T47D (cell line): ENCODE measurements at places on chromosomes 11 and 22.

DNA sequence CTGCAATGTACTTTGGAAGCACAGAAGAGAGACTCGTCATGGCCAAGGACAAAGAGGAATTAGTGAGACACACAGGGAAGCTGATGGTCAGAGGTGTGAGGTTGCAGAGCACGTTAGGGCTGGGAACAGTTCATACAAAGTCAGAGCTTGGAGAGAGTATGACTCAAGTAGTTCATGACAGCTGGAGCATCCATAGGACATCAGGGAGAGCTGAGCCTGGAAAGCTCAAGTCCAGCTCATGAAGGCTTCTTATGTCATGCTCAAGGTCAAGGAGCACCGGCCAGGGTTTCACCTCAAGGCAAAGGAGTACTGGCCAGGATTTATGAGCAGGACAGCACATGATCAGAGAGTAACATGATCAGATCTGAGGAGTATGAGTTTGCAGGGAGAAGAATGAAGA is 64.6 kb upstream of the CHST1 start:
- no peak for DNase-seq

GRCh38 chr11:130828741-130829140 is 87.5 kb downstream of the SNX19 start:
- no peak for DNase-seq

GRCh38 chr11:66871521-66871901 is 14.6 kb downstream of the LRFN4 start:
- DNase-seq, result no peak

DNA sequence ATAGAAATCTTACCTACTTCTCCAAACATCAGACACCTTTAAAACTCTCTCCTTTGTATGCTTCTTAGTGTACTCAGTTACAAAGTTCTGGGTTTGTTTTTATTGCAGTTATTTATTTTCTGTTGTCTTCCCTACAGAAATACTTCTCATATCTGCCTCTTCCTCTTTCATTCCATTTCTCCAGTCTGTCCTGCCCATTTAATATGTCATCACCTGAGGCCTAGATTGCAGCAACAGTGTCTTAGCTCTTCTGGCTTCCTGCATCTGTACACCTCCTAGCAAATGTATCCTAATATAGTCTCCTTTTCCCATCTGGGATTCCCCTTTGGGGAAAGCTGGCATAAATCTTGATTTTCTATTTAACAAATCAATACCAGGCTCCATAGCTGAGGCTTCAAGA is 34.9 kb upstream of the PCF11 start:
- DNase-seq, result no peak

- DNase-seq, result no peak
Observed at GRCh38 chr11:26860895-26861294, 133.0 kb upstream of the FIBIN start.

DNA sequence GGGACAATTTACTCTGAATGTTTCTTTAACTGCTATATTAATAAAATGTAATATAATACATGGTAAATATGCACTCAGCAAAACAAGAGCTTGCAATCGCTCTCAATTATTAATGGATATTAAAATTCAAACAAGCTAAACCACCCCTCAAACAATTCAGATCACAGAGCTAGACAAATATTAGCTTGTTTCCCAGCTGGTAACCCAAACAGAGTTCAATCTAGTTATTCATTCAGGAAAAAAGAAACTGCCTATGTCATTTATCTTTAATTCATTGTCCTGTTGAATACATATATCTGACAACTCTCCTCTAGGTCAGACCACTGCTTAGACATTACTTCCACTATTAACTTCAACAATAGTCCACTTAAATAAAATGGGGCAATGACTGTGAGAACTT is 78.7 kb downstream of the SERGEF start:
- DNase-seq, result no peak

DNA sequence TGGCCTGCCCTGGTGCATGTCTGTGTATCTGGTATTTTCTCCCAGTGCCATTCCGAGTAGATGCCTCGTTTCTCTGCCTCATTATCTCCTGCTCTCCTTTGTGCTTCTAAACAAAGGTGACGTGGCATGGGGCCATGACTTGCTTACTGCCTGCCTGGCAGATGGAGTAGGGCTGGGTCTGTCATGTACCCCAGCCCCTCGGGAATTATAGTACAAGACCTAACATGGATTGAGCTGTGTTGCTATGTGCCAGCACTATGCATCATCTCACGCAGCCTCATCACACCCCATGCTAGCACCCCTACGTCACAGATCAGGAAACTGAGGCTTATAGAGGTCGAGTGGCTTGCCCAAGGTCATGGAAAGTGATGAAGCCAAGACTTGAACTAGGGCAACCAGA is 88.1 kb downstream of the GALNT18 start:
- DNase-seq, result no peak

GRCh38 chr22:43230971-43231723 is 44.2 kb upstream of the TTLL12 start:
- DNase-seq, result peak; percentile 73

GRCh38 chr11:40867991-40868632 is 591.3 kb downstream of the LRRC4C start:
- DNase-seq, result no peak

GRCh38 chr11:133507185-133507584 is 25.1 kb downstream of the OPCML start:
- DNase-seq, result no peak

GRCh38 chr22:43821606-43822425 is 9.7 kb upstream of the EFCAB6 start:
- DNase-seq, result no peak

GRCh38 chr11:103676413-103676812 is 360.0 kb upstream of the DDI1 start:
- DNase-seq, result no peak

GRCh38 chr11:69007975-69008381 is 5.1 kb downstream of the MRGPRF start:
- DNase-seq, result no peak

GRCh38 chr11:64204080-64204440 is 2.5 kb upstream of the FERMT3 start:
- DNase-seq, result no peak

DNA sequence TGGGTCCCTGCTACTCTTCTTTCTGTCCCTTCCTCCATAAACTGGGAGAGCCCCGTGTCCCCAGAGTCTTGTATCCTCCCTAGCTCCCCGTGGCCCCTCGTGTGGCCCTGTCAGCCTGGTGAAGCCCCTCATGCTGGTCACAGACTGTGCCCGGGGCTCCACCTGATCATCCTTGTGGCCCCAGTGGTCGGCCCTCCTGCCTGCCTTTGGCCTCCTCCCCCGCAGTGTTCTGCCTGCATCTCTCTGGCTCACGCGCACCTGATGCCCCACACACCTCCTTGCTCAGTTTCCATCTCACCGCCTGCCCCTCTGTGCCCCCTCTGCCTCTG is 1.2 kb upstream of the CABP2 start:
- DNase-seq, result no peak

- DNase-seq, result no peak
Observed at GRCh38 chr11:130671801-130672700, 223.6 kb downstream of the ADAMTS15 start.

GRCh38 chr11:81989093-81989492 is 744.6 kb downstream of the FAM181B start:
- peak; percentile 55 for DNase-seq

- no peak for DNase-seq
Observed at GRCh38 chr11:123564221-123564620, 90.2 kb downstream of the SCN3B start.

GRCh38 chr11:93659841-93660240 is 1.6 kb upstream of the CEP295 start:
- DNase-seq, result no peak

DNA sequence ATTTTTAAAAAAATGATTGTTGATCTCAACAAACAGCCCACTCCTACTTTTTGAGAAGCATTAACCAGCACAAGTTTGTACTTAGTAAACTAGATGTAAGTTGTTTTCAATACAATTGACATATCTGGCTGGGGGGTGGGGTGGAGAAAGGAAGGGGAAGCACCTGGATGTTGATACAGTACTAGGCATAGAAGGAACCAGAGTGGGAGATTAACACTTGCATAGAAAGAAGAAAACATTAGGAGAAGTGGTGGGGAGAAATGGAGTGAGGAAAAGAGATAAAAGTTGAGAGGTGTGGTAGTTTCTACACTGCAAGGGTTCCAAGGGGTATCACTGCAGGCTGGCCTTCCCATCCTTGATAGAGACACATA is 10.6 kb upstream of the GAB2 start:
- DNase-seq, result no peak

GRCh38 chr22:32832174-32832573 is 30.7 kb downstream of the TIMP3 start:
- DNase-seq, result no peak

DNA sequence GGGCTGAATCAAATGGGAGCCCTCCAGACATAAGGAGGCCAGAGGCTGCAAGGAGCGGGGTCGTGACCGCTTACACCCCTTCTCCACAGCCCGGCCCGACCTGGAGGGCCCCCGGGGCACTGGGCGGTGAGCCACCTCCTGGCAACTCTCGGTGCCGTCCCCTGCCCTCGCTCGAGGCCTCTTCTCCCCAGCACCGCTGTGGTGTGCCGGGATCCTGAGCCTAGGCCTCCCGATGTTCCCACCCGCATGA is 432 bp upstream of the GP1BB start:
- no peak for DNase-seq

- no peak for DNase-seq
Observed at GRCh38 chr22:46490538-46490937, 46.9 kb downstream of the CELSR1 start.

DNA sequence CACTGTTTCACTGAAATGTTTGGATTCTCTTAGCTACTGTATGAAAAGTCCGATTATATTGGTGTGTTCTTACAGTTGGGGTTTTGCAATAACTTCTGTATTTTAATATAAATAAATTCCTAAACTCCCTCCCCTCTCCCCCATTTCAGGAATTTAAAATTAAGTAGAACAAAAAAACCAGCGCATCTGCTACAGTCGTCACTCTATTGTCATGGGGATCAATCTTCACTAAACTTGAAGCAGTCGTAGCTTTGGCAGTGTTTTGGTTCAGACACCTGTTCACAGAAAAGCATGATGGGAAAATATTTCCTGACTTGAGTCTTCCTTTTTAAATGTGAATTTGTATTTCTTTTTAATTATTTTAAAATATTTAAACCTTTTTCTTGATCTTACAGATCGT is 9.4 kb downstream of the PIWIL3 start:
- DNase-seq, result no peak

GRCh38 chr22:24482575-24482974 is 12.6 kb upstream of the UPB1 start:
- DNase-seq, result no peak

GRCh38 chr22:30806391-30806861 is 111.8 kb downstream of the OSBP2 start:
- DNase-seq, result no peak

- no peak for DNase-seq
Observed at GRCh38 chr22:41799486-41800347, 762 bp upstream of the CCDC134 start.

- DNase-seq, result no peak
Observed at GRCh38 chr11:371051-371450, 1.8 kb downstream of the B4GALNT4 start.

- DNase-seq, result no peak
Observed at GRCh38 chr22:44542561-44543222, 44.7 kb upstream of the RTL6 start.

DNA sequence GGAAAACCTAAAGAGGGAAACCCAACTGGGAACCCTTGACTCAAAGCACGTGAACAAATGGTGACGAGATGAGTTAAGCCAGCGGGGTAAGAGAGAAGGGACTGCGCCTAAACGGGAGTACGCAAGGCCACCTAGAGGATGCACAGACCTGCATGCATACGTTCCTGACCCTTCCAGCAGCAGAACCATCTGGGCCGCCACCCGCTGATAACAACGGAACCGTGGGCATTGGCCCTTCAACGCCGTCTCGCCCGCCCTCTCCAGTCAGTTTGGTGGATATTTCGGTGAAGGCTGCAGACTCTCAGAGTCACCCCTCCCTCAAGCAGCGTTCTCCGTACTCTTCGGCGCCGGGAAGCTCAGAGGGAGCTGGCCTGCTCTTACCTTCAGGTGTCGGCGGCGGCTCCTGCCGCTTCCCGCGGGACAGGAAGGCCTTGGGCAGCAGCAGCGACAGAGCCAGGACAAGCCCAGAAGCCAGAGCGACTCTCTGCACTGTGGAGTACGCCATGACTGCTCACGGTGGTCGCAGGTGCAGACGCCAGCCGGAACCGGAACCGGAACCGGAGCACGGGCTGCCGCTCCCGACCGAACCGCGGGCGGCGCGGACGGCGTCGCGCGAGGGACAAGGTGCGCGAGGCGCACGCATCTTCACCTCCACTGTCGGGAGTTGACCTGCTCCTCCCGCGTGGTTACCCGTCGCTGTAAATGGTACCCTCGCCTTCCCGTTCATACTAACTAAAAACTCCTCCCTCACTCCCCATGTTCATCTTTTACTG is at the start of gene RIC3:
TSS of gene RIC3 (minus strand) at position 541 of the 773 bp plus-strand sequence. CDS start at position 505, 36 bp downstream.
- no peak for DNase-seq

DNA sequence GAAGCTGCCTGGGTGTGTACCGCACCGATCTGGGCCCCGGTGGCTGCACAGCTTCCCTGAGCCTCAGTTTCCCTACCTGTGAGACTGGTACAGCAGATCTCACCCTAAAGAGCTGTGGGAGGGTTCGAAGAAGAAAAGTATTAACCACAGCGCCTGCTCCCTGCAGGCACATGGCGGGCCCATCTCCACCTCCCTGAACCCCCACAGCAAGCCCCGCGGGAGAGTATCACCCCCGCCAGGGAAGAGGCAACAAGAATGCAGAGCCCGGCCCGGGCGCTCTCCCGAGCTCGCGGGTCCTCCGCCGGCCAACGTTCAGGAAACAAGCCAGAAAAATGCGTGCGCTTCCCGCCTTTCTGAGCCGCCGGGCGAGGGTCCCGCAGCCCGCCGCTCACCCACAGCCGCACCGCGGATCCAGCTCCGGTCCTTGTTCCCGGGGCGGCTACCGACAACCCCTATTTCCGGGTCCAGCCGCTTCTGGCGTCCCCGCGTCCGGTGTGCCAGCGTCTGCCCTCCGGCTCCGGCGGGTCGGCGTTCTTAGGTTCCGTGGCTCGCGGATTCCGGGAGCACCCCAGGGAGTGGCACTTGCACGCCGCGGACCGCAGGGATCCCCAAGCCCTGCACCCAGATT is at the start of gene TOP3B:
TSS of gene TOP3B (minus strand) at position 450 of the 628 bp plus-strand sequence. CDS start 7,078 bp downstream, outside the sequence.
- peak; percentile 42 for DNase-seq

GRCh38 chr11:121250843-121251242 is 41.7 kb upstream of the SC5D start:
- DNase-seq, result peak; percentile 81

DNA sequence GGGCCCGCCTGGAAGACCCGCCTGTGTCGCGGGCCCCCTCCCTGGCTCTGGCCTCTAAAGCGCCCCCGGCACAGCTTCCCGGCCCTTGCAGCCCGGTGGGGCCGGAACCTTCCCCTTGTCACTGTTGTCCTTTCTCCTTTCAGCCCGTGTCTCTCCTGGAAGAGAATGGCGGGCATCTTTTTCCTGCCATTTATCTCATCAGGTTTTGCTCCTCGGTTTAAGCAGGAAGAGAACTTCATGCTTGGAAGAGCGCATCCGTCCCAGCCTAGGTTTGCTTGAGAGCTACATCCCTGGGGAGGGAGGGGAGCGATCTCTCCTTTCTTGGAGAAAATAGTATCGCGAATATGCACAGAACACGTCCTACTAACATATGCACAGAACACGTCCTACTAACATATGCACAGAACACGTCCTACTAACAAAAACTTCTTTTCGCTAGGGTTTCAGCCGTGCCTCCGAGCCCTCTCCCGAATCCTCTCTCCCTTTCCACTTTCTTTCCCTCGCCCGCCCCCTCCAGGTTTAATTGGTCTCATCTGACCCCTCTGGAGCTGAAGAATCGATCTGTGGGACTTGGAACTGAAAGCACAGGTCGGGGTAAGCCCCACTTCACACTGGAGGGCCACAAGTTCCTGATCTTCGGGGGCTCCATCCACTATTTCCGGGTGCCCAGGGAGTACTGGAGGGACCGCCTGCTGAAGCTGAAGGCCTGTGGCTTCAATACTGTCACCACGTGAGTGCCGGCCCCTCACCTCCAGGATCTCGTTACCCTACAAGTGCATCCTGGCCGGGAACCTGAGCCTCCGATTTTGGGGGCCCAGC is 1.2 kb downstream of the GLB1L3 start:
- no peak for DNase-seq
